ENCODE measurements at places on chromosomes 4 and X. TPM values are rescaled to one million over a fixed set of nuclear protein-coding genes. Genes with fewer than 3 reads are reported as not detected.
A peak's percentile ranks its signal among the peaks of the same experiment; 100 is the strongest.

GRCh38 chr4:147370881-147371280 is 110.0 kb upstream of the EDNRA start:
- H3K4me3 ChIP-seq: no peak overlapping the region
- H3K4me1 ChIP-seq: no peaks in the 10 kb centered on the region
- peak overlapping the region; percentile 34 for H3K27ac ChIP-seq
- no peaks in the 10 kb centered on the region for H3K27me3 ChIP-seq
- no peaks in the 10 kb centered on the region for H3K36me3 ChIP-seq

- H3K4me3 ChIP-seq: no peak overlapping the region
- no peak for DNase-seq
- H3K4me1 ChIP-seq: no peaks in the 10 kb centered on the region
- no peaks in the 10 kb centered on the region for H3K36me3 ChIP-seq
Measured at GRCh38 chrX:131262738-131263679, 26.1 kb downstream of the IGSF1 start.

EDA gene
- 1.6 TPM for total RNA-seq

GRCh38 chrX:111095974-111096895 is at the start of gene PAK3:
TSS of gene PAK3 (plus strand) at chrX:111096191. CDS start at chrX:111123104, 26,913 bp downstream.
- peaks cover 15% of the 10 kb centered on the region for H3K27me3 ChIP-seq
- peak within 1 kb of the TSS; percentile 33 for H3K4me3 ChIP-seq
- DNase-seq: peak; percentile 22
- peaks cover 3% of the 10 kb centered on the region for H3K4me1 ChIP-seq

CCDC158 gene
- not detected for total RNA-seq

- DNase-seq: no peak
- H3K36me3 ChIP-seq: no peaks in the 10 kb centered on the region
- no peaks in the 10 kb centered on the region for H3K27me3 ChIP-seq
- H3K4me3 ChIP-seq: no peak overlapping the region
- no peak overlapping the region for H3K27ac ChIP-seq
Measured at GRCh38 chr4:19030048-19030447, 1008.5 kb upstream of the LCORL start.

GRCh38 chr4:150209140-150209829 is 131.0 kb downstream of the DCLK2 start:
- H3K27ac ChIP-seq: no peak overlapping the region
- no peaks in the 10 kb centered on the region for H3K4me1 ChIP-seq
- H3K36me3 ChIP-seq: no peaks in the 10 kb centered on the region
- no peaks in the 10 kb centered on the region for H3K27me3 ChIP-seq
- peak; percentile 65 for DNase-seq

VCX3A gene
- total RNA-seq: not detected

BTC gene
- total RNA-seq: 3.4 TPM

DNA sequence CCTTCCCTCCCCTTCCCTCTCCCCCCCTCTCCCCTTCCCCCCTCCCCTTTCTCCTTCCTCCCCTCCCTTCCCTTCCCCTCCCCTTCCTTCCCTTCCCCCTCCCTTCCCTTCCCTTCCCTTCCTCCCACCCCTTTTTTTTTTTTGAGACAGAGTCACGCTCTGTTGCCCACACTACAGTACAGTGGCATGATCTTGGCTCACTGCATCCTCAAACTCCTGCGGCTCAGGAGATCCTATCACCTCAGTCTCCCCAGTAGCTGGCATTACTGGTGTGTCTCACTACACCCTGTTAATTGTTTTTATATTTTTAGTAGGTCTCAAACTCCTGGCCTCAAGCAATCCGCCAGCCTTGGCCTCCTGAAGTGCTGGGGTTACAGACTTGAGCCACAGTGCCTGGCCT is 66.6 kb downstream of the TBC1D9 start:
- no peaks in the 10 kb centered on the region for H3K4me1 ChIP-seq
- H3K27ac ChIP-seq: no peak overlapping the region
- DNase-seq: no peak
- no peaks in the 10 kb centered on the region for H3K27me3 ChIP-seq
- no peaks in the 10 kb centered on the region for H3K36me3 ChIP-seq

GRCh38 chr4:80094191-80094590 is 21.2 kb upstream of the ANTXR2 start:
- H3K36me3 ChIP-seq: no peaks in the 10 kb centered on the region
- no peak for DNase-seq
- no peaks in the 10 kb centered on the region for H3K27me3 ChIP-seq
- H3K4me1 ChIP-seq: no peaks in the 10 kb centered on the region
- H3K27ac ChIP-seq: no peak overlapping the region

GRCh38 chrX:30275498-30275897 is 28.6 kb downstream of the MAGEB1 start:
- H3K36me3 ChIP-seq: no peaks in the 10 kb centered on the region
- DNase-seq: no peak
- no peak overlapping the region for H3K4me3 ChIP-seq

AFF1 gene
- total RNA-seq: 73.5 TPM

DNA sequence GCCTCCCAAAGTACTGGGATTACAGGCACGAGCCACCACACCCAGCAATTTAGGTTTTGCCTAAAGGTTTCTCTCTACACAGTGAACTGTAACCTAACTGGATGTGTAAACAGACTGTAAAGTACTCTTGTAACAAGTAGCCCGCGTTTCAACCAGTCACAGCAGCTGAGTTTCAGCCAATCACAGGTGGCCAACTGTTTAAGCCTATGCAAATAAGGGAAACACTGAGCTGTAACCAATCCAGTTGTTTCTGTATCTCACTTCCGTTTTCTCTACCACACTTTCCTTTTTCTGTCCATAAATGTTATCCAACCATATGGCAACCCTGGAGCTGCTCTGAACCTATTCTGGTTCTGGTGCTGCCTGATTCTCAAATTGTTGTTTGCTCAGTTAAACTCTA is 59.9 kb downstream of the DIPK2B start:
- H3K4me3 ChIP-seq: no peak overlapping the region
- H3K27me3 ChIP-seq: no peaks in the 10 kb centered on the region
- H3K4me1 ChIP-seq: no peaks in the 10 kb centered on the region
- no peak overlapping the region for H3K27ac ChIP-seq

ZFYVE28 gene
- total RNA-seq: 29.6 TPM

DNA sequence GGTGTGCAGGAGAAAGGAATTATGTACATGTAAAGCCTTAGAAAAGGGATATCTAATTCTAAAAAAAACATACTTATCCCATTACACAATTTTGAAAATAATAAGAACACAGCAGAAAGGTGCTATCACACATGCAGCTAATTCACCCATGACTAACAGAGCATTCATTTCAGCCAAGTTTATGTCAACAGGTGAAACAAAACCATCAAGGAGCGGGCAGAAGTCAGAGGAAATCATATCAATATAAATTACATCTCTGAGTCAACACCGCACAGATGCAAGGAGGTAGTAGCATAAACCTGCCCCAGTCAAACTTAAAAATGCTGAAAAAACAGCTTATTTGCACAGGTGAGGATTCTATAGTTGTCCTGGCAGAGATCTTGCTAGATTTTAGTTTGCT is 197.9 kb downstream of the PRDM5 start:
- H3K27ac ChIP-seq: no peak overlapping the region
- H3K4me3 ChIP-seq: no peak overlapping the region
- no peaks in the 10 kb centered on the region for H3K4me1 ChIP-seq
- DNase-seq: no peak

GRCh38 chr4:1850276-1850675 is 5.7 kb downstream of the LETM1 start:
- no peaks in the 10 kb centered on the region for H3K36me3 ChIP-seq
- no peak overlapping the region for H3K27ac ChIP-seq
- H3K4me3 ChIP-seq: no peak overlapping the region
- DNase-seq: no peak
- H3K4me1 ChIP-seq: no peaks in the 10 kb centered on the region
- no peaks in the 10 kb centered on the region for H3K27me3 ChIP-seq
